T-helper 2 cell (primary cell): ENCODE measurements at places on chromosomes 16 and 17.

DNA sequence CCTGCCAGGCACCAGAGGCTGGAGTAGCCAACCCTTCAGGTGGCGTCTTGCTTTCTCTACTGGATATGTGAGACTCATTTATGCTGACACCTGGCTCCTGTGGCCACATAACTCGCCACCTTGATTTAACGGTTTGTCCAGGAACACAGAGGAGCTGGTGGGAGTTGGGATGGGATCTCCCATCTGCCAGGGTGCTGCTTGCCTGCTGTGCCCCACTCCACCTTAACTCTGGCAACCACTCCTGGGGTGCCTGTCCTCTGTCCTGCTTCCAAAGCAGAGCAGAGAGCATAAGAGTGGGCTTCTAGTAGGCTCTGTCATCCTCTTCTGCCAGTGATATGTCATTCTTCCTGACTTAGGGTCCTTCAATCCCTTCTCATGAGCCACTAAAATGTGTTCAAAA lies 63.4 kb upstream of the ZNF423 start:
- no peak for DNase-seq

- no peak for DNase-seq
Measured at GRCh38 chr16:18839555-18839954, 38.2 kb upstream of the ARL6IP1 start.

GRCh38 chr17:75720656-75721462 lies at the start of gene ITGB4:
ITGB4 (plus strand) TSS chr17:75721459; CDS start chr17:75724704, 3,245 bp downstream.
- peak; percentile 30 for DNase-seq

- DNase-seq, result peak; percentile 86
Measured at GRCh38 chr16:22195695-22196558, 10.2 kb upstream of the EEF2K start.

- DNase-seq, result no peak
Measured at GRCh38 chr16:79393127-79393526, 207.4 kb downstream of the MAF start.

GRCh38 chr17:19369846-19370492 lies 7.4 kb upstream of the B9D1 start:
- no peak for DNase-seq

GRCh38 chr17:35374766-35375344 lies 1.4 kb upstream of the SLFN11 start:
- no peak for DNase-seq

DNA sequence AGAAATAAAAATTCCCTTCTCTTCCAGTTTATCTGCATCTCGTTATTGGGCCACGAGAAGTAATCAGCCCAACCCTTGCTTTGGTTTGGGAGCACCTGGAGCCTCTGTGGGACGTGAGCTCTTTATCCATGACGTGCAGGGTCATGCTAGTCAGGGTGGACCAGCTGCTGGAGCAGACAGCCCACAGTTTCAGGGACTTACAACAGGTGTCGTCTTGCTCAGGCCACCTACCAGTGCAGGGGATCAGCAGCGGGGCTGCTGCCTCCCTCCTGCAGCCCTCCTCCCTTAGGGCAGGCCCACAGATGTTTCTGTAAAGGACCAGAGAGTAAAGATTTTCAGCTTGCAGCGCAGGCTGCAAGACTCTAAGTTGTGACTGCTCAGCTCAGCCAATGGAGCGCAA lies 16.9 kb downstream of the ADAD2 start:
- no peak for DNase-seq

- no peak for DNase-seq
Measured at GRCh38 chr16:13305019-13305755, 403.8 kb downstream of the SHISA9 start.

- DNase-seq, result no peak
Measured at GRCh38 chr17:79834565-79835469, 4.4 kb downstream of the CBX4 start.

DNA sequence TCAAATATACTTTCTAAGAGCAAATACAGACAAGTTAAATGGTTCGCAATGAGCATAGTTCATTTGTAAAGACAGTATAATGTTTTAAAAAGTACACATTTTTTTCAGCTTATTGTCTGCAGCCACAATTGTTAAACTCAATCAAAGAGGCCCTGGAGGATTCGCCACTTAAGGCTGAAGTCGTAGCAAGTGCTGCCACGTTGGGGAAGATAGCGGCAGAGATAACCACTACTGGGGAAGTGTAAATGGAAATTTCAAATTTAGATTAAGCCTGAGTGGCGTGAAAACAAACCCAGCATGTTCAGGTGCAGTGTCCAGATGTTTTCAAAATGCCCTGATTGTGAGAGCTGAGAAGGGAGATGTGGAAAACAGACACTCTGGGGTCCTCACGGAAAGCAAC lies 8.4 kb downstream of the PMP22 start:
- no peak for DNase-seq

DNA sequence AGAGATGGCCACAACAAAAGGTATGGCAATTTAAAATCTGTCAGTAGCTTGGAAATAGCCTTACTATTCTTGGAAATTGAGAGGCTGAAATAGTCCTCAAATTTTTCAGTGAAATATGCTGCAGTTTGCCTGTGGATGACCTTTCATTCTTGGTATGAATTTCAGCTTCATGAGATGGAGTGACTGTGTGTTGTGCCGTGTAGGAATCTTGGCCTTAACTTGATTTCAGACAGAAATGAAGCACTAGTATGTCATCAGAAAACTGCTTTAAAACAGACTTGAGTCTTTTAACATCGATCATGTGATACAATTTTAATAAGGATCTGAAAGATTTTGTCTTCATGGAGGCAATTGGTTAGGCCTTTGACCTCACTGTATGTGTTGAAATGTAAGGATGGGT lies 247.2 kb downstream of the CNTNAP4 start:
- DNase-seq, result no peak

- DNase-seq, result no peak
Measured at GRCh38 chr16:1626776-1627175, 14.6 kb downstream of the CRAMP1 start.

DNA sequence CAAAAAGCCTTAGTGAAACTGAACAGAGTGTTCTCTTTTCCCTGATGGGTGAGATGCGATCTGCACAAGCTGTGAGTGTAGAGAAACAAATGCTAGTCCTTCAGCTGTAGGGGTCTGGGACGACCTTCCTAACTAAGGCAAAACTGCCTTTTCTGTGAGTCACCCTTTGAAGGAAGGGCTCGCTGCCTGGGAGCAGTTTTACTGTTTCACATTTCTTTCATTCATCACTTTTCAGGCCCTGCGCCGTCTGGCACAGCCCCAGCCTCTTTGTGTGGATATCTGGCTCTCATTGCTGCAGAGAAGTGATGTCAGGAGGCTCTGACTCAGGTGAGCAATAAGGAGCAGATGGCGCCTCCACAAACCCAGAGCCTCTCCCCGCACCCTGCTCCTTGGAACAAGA lies 57.4 kb downstream of the HS3ST3A1 start:
- DNase-seq, result no peak

DNA sequence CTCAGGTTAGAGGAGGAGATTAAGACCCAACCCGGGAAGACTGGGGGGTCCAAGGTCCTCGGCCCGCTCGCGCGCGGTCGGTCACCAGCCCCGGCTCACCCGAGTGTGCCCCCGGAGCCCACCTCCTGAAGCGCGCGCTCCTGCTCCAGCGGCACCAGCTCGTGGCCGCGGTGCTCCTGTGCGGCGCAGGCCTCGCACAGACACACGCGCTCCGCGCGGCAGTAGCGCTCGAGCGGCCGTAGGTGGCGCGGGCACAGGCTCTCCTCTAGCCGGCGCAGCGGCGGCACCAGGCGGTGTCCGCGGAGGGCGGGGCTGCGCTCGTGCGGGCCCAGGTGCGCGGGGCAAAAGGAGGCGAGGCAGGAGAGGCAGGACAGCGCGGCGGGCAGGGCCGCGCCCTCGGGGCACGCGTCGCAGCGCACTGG lies 618 bp downstream of the TRIM47 start:
- peak; percentile 59 for DNase-seq

- no peak for DNase-seq
Measured at GRCh38 chr17:10051112-10051511, 146.0 kb upstream of the RCVRN start.

- no peak for DNase-seq
Measured at GRCh38 chr16:4696172-4696904, 3.0 kb downstream of the NUDT16L1 start.

DNA sequence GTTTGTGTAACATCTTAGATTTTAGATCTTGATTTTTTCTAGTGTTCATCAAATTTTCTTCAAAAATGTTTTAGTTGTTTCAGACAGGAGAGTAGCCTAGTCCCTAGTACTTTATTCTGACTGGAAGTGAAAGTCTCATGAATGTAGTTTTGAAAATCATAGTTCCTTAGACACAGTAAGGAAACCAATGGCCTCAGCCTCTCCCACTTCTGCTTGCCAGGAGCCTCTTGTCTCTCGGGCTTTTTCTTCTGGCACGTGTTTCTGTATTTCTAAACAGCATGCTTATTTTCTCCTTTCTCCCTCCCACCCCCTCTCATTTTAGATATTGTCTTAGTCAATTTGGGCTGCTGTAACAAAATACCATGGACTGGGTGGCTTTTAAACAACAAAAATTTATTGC lies 9.8 kb downstream of the SLFN5 start:
- DNase-seq, result no peak

GRCh38 chr17:77212081-77212832 lies 71.5 kb downstream of the SEC14L1 start:
- DNase-seq, result no peak

DNA sequence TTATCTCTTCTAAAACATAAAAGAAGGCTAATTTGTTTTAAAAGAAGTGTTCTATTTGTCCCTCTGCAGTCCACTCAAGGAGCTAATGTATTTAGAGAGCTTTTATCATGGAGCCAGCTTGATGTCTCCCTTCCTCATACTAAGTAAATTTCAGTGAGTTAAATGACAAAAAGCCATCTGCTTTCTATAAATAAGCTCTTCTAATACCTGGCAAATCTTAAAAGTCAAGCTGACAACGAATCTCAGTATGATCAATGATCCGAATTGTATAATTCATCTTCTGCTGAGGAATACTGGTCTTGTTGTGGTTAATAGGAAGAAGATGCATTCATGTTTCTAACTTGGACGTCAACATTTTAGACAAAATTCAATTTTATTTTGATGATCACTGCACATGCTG lies 1390.7 kb downstream of the CDH8 start:
- no peak for DNase-seq

DNA sequence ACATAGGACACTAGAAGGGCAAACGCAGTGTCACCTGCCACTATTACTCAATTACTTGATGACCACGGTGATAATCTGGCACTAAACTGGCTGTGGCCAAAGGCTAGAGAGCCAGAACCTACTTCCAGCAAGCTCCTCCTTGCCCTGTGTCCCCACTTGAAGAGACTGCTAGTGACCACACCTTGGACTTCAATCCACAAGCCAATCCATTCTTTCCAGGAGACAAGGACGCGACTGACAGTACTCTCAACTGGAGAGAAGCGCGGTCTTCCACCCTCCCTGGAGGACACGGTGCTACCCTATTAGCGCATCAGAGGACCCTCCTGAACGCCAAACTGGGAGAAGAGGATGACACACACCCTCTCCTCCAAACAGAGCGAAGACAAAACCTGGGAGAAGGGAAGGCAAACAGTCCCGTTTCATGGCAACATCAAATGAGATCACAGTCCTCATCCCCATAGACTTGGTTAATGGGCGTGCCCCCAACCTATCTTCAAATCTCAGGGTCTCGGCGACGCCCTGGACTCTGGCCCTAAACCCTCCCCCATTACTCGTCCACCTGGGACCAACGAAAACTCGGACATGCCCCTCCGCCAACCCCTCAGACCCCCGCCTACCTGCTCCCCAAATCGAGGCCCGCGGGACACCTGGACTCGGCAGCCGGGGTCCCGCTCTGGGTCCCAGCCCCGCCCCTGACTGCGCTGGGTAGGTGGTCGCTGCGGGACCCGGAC lies 508 bp downstream of the FLCN start:
- no peak for DNase-seq

DNA sequence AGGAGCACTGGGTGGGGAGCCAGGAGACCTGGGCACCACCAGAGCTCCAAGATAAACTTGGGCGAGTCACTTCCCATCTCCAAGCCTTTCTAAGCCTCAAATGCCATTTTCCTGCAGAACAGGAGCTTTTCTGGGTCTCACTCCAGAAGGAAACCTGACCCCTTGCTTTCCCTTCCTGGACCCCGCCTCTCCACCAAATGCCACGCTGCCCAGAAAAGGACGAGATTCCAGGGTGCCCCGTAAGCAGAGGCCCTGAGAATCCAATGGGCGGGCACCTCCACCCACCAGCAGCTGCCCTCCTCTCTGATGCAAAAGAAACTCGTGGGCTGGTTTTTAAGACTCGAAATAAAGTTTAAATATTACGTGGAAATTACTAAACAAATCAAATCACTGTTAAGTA lies 31.3 kb downstream of the ZNF423 start:
- no peak for DNase-seq

DNA sequence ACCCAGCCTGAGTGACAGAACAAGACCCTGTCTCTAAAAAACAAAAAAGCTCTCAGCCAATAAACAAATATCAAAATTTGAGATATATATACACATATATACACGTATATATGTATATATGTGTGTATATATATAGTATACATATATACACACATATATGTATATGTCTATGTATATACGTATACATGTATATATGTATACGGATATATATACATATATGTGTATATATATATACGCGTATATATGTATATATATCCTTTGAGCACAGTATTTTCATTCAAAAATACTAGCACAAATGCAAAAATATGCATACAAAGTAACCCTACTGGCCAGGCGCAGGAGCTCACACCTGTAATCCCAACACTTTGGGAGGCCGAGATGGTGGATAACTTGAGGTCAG lies 13.0 kb downstream of the MTMR4 start:
- no peak for DNase-seq

- DNase-seq, result no peak
Measured at GRCh38 chr17:47813512-47814031, 8.0 kb downstream of the OSBPL7 start.

GRCh38 chr17:34377078-34377823 lies 14.2 kb upstream of the CCL1 start:
- peak; percentile 61 for DNase-seq

GRCh38 chr17:40915721-40916256 lies 21.7 kb downstream of the KRT23 start:
- no peak for DNase-seq

- DNase-seq, result no peak
Measured at GRCh38 chr16:2154533-2155090, 970 bp upstream of the TRAF7 start.

DNA sequence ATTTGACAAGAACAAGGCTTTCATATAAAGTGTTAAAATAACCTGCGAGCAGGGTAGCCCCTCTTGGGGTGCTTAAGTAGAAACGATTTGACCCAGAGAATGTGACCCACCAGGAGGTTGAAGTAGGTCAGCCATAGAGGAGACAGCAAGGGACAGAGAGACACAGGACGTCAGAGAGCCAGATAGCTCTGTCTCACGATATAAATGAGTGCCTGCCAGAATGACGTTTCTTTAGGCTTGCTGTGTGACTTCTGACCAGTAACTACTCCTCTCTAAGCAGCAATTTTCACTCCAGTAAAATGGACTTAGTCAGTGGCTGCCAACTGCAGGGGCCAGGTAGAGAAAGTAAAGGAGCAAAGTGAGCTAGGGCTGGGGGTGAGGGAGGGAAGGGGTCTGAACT lies 473.0 kb upstream of the C16orf82 start:
- no peak for DNase-seq

- DNase-seq, result no peak
Measured at GRCh38 chr17:17837380-17837821, 615 bp upstream of the SREBF1 start.

- no peak for DNase-seq
Measured at GRCh38 chr17:429589-429988, 77.0 kb upstream of the RPH3AL start.
